Brain (organoid and tissue), 16 donors: ENCODE measurements at places on chromosomes 5 and 9.

- DNase-seq, result no peak
These were observed 63.3 kb downstream of the ADGRV1 start for GRCh38 chr5:90621848-90622247.

- no peak for DNase-seq
These were observed 549.1 kb downstream of the MTRR start for GRCh38 chr5:8418049-8418426.

- peak; percentile 75 for DNase-seq
These were observed 123.5 kb upstream of the LMX1B start for GRCh38 chr9:126490214-126490631.

DNA sequence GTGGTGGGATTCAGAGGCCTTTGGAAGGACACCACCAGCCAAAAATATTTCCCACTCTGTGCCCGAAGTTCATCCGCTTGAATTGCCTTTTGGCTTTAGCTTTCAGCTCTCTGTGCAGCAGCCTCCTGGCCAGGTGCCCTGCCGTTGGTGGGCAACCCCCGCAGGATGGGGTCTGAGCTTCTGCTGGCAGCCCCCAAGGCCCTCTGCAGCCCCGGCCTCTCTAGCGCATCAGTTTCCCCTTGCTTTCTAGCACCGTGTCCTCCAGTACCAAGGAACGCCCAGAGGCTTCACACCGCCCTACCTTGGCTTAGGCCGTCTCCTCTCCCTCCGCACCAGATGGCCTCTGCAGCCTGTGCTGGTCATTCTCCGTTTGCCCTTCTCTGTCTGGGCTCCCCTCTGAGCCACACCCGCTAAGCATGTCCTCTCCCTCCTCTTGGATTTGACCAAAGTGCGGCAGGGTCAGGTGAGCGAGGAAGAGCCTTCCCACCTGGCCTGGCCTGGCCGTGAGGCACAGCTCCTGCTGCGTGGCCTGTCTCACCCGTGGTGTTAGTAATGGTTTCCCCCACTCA is 4.2 kb upstream of the TSC1 start:
- DNase-seq, result no peak

- DNase-seq, result no peak
These were observed 19.7 kb upstream of the MOB3B start for GRCh38 chr9:27549196-27549755.

- no peak for DNase-seq
These were observed 8.7 kb downstream of the SETD9 start for GRCh38 chr5:56918054-56918453.

DNA sequence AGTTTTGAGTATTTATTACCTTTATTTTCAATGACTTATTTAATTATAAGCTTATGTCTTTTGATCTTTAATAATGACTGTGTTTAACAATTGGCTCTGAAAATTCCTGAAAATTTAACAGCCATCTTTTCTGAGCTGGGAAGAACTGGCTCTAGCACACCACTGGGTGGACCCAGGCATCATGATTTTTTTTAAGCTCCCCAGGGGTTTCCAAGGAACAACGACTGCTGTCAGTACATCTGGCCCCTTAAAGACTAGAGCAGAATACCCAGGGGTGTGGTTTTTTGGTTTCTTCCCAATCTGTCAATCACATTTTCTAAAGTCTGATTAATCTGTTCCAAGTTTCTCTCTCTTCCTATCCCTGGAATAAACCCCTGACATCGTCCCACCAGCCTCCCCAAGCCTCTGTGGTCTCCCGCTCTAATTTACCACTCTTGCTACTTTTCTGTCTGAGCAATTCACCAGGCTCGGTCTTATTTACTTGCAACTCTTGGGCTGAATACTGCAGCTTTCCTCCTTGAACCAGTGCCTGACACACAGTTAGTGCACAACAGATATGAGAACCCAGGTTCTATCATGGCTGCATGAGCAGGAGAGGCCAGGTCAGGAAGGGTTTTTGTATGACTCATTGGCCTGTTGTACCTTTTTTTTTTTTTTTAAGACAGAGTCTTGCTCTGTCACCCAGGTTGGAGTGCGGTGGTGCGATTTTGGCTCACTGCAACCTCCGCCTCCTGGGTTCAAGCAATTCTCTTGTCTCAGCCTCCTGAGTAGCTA is 321.9 kb downstream of the ZSWIM6 start:
- DNase-seq, result no peak

GRCh38 chr5:65553941-65554340 is 9.0 kb downstream of the CENPK start:
- no peak for DNase-seq

DNA sequence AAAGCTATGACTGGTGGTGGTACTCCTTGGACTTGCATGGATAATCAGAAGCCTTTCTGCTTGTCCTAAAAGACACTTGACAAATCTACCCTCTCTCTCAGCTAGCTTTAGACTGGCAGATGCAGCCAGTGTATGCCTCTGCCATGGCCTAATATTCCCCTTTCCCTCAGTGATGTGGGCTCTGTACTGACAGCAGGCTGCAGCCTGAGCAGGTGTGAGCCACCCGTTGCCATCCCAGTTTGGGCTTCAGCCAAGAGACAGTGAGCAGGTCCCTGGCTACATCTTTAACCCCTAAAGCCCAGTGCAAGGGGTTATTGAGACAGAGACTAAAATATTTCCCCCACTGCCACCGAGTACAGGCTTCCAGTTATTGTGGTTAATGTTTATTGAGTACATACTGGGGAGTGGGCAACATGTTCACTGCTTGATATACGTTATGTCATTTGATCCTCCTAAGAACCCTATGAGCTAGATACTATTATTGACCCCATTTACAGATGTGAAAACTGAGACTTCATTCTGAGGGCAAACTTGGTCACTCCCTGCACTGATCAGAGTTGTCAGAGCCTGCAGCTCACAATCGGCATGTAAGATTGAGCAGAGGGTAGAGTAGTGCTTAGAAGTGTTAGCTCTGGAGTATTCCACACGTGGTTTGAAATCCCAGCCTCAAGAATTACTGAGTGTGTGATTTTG is 254.2 kb downstream of the ARHGAP26 start:
- no peak for DNase-seq

DNA sequence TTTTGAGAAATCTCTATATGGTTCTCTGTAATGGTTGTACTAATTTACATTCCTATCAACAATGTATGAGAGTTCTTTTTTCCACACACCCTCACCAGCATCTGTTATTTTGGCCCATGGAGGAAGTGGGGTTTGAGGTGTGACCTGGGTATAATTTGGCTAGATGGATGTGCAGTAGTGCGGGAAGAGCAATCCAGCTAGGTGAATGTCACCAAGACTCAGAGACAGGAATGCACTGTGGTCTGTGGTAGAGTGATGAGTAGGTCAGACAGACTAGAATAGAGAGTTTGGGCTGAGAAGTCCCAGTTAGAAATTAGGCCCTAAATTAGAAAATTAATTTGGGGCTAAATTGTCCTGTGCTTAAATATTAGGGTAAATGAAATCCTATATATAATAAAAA is 32.8 kb upstream of the PIP5K1B start:
- no peak for DNase-seq

GRCh38 chr5:159091065-159091464 is 8.7 kb downstream of the EBF1 start:
- peak; percentile 65 for DNase-seq

GRCh38 chr5:159680095-159680494 is 236.2 kb upstream of the ADRA1B start:
- DNase-seq, result no peak

DNA sequence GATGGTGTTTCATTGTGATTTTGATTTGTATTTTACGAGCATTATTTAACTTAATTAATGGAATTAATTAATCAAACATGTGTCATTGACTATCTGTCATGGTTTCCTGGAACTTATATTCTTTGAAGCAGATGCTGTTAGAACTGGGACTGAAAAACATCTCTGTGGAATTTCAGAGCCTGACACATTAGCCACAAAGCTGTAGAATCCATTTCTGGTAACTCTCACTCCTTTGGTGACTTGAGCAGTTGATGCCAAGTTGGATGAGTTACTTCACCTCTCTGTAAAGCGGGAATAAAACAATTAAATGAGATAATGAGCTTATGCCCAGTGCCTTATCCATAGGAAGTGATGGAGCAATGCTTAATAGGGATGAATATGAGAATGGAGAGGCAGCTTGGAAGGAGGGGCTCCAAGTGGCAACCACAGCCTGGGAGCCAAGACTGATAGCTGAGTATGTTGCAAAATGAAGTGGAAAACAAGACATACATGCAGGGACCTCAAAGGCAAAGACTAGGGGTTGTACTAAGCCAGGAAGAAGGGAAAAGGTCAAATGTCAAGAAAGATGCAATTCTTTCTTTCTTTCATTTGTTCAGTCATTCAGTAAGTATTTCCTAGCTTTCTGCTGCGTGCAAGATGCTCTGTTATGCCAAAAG is 23.1 kb upstream of the ADRA1B start:
- no peak for DNase-seq

- no peak for DNase-seq
These were observed 51.2 kb upstream of the TNFAIP8 start for GRCh38 chr5:119304439-119305211.

DNA sequence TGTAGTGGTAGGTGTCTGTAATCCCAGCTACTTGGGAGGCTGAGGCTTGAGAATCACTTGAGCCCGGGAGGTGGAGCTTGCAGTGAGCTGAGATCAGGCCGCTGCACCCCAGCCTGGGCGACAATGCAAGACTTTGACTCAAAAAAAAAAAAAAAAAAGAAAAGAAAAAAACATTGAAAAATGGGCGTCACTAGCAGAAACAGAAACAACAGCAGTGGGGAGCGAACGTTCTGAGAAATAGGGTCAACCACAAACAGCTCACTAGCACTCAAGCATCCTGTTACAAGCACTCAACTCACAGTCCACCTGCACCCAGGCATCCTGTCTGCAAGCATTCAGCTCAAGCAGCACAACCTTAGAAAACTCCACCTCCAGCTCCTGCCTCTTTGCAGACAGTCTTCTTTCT is 17.2 kb downstream of the TRIM14 start:
- no peak for DNase-seq

- peak; percentile 76 for DNase-seq
These were observed 374.3 kb downstream of the EBF1 start for GRCh38 chr5:158725297-158725851.

- DNase-seq, result no peak
These were observed 53.7 kb upstream of the GDNF start for GRCh38 chr5:37893434-37894134.

DNA sequence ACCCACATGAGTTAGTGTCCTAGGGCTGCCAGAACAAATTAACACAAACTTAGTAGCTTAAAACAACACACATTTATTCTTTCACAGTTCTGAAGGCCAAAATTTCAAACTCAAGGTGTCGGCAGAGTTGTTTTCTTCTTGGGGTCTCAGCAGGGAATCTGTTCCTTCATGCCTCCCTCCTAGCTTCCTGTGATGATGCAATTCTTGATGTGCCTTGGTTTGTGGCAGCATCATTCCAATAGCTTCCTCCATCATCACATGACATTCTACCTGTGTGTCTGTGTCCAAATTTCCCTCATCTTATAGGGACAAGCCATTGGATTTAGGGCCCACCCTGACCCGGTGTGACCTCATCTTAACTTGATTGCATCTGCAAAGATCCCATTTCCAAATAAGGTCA is 12.2 kb upstream of the SLC25A48 start:
- DNase-seq, result no peak

DNA sequence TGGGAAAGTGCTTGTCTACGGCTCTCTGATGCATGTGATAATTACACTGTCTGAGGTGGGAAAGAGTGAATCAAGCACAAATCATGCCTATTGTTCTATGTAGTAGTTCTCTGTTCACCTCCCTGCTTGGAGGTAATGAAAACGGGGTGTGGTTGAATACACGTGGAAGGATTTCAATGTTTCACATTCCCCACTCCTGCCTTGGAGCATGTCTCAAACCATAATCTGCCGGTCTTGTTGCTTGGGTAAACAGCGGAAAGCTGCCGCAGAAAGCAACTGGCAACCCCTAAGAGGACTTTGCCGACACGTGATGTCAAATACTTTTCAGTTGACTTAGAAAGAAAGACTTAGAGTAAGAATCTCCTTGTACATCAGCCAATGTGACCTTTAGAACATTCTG is 63.5 kb upstream of the MOCS2 start:
- DNase-seq, result no peak

DNA sequence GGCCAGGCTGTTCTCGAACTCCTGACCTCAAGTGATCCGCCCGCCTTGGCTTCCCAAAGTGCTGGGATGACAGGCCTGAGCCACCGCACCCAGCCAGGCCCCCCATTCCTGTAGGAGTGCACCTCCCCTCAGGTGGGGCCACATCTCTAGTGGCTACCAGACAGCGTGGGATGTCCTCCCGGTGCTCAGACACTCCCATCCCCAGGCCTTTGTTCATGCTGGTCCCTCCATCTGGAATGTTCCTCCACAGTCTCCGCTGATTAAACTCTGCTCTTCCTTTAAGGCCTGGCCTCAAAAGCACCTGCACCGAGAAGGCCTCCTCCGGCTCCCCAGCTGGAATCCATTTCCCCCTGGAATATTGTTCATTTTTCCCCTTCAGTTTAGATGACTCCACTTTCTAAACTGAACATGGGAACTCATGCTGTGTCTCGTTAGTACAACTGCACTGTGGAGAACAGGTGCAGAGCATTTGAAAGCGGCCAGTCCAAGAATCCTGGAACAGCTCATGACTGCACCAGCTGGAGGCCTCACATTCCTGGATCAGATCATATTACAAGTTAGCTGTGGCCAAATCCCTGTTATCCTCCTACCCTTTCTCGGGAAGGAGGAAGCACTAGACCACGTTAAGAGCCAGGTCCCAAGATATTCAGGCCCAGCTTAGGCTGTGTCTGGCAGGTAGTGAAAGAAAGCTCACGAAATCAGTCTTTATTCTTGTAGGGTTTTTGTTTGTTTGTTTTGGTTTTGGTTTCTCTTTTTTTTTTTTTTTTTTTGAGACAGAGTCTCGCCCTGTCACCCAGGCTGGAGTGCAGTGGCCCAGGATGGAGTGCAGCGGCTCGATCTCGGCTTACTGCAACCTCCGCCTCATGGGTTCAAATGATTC is 10.8 kb upstream of the PRRC2B start:
- DNase-seq, result peak; percentile 51
